ENCODE measurements at places on chromosomes 12 and 14.
A peak's percentile ranks its signal among the peaks of the same experiment; 100 is the strongest.

- DNase-seq: no peak
These were observed 28.2 kb downstream of the PALS1 start for GRCh38 chr14:67269298-67270060.

- no peak for DNase-seq
These were observed 200.5 kb upstream of the SFSWAP start for GRCh38 chr12:131510431-131510830.

GRCh38 chr14:104600141-104600643, 4.4 kb downstream of the TMEM179 start:
- DNase-seq: no peak

DNA sequence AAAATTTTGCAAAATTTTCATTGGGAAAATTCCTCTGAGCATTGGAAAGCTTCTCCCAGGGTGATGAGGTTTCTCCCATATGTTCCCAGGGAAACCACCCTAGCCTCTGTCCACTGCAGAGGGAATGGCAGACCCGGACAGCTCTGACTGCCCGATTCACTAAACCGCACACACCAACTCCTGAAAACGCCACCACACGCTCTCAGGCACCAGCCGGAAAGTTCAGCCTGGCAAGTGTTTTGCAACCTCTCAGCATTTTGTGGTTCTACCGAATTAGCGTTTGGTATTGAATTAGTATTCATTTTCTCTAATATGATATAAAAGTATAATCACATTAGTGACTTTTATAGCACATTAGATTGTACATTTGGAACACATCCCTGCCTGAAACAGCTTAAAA, 213.4 kb downstream of the PHETA1 start:
- no peak for DNase-seq

- no peak for DNase-seq
These were observed 1089.1 kb downstream of the SLC6A15 start for GRCh38 chr12:83823386-83824045.

GRCh38 chr14:39381366-39381765, 50.9 kb downstream of the FBXO33 start:
- DNase-seq: no peak

DNA sequence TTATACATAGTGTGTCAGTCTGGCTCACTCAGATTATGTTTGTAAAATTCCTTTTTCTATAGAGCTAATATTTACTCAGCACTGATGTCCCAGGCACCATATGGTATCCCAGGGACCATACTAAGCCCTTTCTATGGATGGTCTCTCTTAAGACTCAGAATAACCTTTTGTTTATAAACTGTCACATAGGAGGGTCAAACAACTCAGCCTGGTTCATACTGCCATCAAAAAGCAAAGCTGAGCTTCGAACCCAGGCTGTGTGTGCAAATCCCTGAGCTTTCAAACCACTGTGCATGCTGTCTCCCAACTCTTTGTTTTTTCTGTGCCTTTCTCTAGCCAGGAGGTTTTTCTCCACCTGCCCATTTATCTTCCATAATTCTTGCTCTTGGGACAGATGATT, 135.6 kb upstream of the ARHGAP5 start:
- no peak for DNase-seq

DNA sequence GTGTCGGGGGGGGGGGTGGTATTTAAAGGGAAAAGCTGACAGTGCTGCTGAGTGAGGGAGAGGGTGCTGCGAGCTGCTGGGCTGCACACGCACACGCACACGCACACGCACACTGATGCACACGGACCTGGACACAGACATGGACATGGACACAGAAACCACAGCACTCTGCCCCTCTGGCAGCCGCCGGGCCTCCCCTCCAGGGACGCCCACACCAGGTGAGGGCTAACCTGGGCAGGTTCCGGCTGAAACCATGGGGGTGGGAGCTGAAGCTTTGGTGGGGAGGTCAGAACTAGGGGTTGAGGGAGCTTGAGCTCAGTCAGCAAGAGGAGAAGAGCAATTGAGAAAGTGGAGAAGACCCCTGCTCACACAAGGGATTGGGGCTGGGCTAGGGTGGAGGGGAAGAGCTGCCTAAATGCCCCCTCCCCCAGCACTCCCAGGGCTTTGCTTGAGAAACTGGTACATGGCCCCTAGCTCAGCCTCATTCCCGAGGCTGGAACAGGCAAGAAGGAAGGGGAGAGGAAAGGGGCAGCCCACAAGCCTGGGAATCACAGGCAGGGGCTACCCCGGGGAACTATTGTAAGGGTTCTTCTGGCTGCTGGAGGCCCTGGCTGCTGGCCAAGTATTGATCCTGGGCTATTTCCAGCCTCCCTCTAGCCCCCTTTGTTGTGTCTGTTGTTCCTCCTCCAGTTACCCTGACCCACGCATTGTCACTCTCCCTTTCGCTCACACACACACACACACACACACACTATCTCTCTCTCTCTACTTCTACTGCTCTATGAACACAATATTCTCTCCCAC, at the start of gene REM2:
REM2 (plus strand) TSS at position 50 of the 804 bp plus-strand sequence; CDS start at position 116, 66 bp downstream.
- DNase-seq: peak; percentile 76

DNA sequence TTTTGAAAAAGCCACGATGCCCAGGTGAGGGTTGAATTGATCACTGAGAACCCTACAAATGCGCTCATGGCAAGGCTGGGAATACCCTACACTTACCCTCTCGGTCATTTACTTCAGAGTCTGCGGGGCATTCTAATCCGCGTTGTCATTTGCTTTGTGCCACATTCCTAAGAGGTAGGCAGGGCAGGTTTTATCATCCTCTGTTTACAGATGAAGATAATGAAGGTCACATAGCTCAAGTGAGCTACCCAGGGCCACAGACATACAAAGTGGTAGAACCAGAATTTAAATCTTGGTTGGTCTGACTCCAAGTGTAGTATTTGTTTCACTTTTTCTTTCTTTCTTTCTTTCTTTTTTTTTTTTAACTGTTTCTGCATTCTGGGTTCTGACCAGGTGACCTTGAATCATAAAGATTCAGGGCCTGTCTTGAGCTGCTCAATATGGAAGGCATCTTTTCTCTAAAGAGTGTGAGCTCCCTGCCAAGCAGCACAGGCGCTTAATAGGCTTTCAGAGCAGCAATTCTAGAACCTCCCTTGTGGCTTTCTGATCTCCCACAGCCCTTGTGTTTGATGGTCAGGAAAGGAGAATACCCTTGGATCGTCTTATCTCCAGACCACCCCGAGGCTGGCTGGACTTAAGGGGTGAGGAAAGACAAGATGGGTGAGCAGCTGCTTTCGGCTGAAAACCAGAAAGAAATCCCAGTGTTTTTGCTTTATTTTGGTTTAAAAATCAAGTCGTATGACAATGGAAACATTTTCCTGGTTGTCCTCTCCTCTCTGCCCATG, 662 bp upstream of the BATF start:
- DNase-seq: no peak

DNA sequence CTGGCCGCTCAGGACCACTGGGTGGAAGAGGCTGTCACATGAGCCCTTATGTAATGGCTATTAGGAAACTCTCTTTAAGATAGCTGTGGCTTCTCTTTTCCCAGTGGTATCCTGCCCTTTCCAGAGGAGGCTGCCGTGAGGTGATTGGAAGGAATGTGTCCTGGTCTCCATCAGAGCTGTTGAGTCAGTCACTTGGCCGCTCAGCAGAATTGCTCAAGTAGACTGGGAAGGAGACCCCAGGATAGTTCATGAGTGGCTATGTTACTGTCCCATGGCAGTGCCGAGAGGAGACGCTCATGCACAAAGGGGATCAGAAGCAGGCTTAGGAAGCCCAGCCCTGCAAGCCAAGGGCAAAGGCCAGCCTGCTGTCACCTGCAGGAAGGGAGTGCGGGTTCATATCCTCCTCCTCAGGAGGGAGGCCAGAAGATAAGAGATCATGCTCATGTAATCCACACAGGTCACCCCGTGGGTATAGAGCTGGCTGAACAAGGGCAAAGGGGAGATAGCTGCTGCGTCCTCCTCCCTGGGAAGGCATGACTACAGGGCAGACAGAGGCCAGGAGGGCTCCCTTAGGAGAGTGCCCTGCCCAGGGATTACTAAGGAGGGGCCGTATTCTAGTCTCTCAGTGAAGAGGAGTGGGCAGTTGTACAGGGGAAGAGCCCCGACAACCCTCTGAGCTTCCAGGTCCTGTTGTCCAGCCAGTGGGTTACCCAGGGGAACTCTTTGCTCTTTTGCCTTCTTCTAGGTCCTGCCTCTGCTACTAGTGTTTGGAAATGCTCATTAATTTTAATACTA, 137.0 kb upstream of the MAX start:
- DNase-seq: no peak

- DNase-seq: no peak
These were observed 95.8 kb downstream of the NELL2 start for GRCh38 chr12:44780221-44780790.

DNA sequence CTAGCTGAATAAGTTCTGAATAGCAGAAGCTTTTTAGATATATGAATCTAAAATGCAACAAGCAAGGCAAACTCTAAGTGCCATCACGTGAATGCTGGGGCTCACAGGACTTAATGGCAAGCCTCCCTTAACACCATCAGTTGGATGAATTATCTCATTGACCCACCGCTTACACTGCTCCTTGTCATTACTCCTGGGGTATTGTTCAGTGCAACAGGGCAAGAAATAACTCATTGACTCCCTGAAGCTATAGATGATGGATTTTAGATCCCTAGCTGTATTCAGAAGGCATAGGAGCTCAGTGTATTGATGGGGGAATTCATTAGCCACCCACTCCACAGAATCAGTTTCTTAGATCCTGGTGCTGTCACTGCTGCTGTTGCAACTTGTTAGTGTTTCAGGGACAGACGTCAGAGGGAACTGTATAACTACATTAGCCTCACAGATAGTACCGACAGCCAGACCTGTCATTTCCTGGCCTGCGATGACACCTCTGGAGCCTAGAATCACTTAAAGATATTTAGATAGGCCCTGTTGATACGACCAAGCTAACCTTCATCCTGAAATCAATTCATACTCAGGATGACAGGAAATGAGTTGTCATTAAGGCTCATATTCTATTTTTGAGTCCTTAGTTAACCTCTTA, 735.3 kb downstream of the DIO2 start:
- DNase-seq: no peak

DNA sequence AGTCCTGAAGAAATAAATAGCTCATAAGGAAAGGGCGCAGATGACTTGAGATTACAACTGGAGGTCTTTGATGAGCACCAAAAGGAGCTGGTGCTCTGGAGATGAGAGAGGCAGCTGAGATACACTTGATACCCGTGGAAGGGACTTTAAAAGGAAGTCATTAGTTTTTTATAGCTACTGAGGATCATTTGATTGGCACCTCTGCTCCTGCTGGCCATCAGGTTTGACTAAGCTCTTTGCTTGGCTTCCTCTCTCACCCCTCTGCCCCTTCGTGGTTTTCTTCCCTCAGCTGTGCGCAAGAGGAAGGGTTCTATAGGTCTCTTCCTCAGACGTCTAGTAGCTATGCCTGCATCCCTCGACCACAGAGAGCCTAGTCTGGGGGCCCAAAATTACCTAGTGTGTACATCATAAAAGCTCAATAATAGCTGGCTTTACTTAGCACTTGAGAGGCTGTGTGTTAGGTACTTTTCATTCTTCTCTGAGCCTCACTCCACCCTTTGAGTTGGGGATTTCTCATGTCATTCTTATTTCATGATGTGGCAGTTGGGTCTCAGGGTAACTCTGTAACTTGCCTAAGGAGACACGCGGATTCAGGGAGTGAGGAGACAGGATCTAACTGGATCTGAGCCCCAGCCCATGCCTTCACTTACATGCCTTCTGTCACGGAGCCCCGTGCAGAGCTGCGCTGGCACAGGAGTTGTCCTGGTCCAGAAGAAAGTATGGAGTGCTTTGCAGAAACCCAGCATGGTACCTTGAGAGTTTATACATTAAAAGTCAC, 68.4 kb upstream of the ASPG start:
- DNase-seq: no peak

DNA sequence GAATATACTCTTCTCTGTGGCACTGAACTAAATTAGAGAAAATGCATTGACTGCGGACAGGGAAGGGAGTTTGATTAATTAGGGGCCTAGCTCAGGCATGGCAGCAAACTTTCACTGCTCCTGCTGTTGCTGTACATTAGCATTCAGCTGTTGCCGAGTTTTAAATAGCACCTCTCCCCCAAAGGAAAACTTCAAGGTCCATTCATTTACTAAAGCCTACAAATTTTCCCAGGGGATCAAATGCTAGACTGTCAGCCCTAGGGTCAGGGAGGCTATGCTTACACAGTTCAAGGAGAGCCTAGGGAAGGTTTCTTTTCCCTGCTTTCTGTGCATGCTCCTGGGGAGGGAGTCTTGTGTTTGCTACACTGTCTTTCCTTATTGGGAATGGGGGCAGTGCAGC, 60.0 kb upstream of the GZMB start:
- DNase-seq: no peak

DNA sequence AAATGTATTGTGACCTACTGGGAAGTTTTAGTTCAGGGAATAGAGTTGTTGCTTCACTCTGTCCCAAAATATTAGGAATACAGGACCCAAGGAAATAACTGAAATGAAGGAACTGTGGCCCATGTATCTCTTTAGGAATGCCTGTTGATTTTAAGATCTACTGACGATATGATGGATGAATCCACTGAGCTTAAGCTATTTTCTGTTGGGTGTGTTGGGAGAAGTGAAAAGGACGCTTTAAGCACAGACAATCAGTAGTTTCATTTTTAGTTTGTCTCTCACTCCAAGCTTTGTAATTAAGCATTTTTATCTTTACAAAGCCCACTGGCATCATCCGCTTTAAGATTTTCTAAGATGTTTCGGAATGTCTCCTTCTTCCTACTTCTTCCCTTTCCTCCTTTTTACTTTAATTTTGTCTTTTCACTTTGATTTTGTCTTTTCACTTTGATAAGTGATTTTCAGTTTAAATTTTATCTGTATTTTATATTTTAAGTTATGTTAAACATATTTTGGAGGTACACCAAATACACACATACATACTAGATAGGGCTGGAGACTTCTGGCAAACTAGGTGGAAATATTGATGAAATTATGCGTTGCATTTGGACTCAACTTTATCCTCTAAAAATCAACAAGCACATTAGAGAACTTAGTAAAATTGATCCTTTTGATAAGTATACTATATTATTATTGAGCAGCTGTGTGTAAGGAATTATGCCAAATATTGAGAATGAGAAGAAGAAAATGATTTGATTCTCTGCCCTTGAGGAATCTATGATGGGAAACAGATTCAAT, 52.3 kb upstream of the USP44 start:
- no peak for DNase-seq

GRCh38 chr12:117100251-117100650, 1.0 kb upstream of the TESC start:
- DNase-seq: no peak

DNA sequence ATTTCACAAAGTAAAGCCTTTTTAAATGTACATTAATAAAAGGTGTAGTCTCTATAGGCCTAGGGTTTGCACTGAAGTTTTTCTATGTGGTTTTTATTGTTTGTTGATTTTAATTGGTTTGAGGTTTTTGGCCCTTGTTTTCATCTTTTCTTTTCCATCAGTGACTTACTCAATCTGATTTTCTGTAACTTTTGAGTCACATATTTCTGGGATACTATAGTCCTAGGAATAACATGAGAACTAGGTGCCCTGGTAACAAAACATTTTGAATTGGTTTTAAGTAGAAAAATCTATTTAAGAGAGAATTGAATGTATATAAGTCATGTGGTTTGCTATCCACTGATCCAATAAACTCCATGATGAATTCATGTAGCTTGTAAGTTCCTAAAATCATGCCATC, 311.9 kb downstream of the CEP128 start:
- DNase-seq: no peak
